ENCODE measurements at places on chromosomes 2 and 18.

GRCh38 chr2:85010404-85010803 lies 39.4 kb downstream of the KCMF1 start:
- no peak for DNase-seq

- no peak for DNase-seq
These were observed 17.1 kb upstream of the B3GNT2 start for GRCh38 chr2:62178741-62179271.

DNA sequence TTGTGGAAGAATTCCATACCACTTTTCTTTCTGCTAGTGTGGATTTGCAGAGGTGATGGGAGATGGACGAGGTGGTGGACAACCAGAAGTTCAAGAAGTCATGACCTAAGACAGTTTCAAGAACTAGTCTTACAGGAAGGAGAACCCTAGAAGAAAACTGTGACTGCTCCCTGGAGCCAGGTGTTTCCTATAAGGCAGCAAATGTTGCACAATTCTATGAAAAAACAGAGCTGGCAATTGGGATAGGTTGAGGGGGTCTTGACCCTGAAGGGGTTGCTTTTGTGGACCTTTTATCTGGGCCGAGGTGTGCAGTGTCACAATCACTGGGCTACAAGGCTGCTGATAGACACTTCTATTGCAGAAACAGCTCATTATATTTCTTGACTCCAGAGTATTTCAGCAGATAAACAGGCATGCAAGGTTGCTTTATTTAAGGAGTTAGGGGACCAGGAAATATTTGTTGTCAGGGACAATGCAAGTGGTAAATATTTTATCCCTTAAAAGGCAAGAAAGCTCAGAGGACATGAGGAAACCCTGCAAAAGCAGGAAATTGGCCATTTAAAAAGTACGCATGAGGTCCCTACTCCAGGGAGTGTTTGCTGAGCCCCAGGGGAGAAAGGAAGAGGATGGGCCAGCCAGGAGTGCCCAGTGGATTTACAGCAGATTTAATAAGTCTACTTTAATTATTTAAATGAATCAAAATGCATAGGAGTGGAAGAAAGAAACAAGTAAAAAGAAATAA lies 22.9 kb downstream of the APCDD1 start:
- no peak for DNase-seq

DNA sequence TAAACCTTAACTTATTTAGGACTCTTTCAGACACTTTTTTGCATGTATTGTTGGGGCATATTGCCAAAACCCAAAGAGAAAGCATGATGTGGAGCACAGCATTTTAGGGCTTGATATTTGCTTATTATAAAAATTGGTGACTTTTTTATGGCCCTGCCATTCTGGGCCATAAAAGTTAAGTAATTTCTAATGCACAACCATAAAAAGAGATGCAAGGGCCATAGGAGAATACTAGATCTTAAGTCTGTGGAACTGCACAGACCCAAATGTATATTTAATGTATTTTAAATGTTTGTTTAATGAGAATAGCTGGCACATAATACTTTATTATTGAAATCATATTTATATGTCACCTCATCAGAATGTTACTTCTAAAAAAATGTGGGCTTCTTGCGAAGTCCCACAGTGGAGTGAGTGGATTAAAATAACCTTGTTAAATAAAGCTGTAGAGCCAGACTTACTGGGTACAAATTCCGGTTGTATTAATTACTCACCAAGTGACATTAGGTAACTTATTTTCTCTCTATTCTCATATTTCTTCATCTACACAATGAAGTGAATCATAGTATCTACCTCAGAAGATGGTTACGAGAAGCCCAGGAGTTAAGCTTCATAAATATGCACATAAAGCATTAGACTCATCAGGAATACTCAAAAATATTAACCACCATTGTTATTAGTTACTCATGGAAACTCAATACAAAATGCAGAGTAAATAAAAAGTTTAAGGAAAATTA lies 52.2 kb downstream of the HNMT start:
- DNase-seq: no peak

DNA sequence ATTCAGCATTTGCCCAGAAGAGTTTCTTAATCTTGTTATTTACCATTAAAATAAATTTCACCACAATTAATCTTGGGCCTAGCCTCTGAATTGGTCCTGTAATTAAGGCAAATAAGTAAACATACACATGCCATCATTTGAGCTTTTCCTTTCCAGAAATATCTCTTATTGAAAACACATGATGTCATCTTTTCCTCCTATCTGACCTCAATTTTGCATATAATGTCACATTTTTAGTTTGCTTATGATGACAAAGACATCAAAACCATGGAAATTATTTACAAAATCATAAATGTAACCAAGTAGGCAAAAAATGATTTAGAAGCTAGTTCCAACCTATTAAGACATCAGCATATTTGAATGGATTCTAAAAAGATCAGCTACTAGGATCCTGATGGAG lies 915.5 kb downstream of the ERBB4 start:
- no peak for DNase-seq

GRCh38 chr2:160942476-160943142 lies 217.6 kb upstream of the TANK start:
- no peak for DNase-seq

DNA sequence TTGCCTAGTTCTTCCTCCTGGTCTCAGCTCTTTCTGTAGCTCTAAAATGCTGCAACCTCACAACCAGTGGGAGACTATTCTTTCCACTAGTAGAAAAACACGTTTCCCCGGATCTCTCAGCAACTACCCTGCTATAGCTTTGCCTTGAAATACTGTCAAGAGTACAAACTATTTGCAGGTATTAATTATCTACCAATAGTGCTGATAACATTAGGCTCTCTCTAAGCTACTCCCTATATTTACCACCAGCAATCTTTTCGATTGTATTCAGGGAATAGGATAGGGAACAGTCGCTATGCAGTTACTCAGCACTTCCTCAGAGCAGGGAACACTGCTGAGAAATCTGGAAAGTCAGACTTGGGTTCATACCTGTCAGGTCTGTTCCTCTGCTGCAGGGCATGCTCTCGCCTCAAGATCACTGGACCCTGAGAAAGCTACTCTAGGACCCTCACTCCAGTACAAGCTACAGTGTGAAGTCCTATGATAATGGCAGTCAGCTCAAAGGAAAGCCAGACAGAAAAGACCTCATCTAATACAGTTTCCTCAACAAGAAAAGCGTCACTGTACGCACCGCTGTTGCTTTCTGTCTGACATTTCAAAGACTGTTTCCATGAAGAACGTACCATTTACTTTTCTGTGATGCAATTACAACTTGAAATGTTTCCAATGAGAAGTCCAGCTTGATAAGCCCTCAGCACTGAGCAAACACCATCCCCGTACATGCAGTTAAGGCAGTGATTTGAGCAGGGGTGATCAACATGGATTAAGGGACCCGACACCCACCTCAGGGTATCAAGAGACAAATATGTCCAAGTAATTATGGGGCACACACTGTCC lies 22.7 kb downstream of the GDF7 start:
- DNase-seq: no peak

DNA sequence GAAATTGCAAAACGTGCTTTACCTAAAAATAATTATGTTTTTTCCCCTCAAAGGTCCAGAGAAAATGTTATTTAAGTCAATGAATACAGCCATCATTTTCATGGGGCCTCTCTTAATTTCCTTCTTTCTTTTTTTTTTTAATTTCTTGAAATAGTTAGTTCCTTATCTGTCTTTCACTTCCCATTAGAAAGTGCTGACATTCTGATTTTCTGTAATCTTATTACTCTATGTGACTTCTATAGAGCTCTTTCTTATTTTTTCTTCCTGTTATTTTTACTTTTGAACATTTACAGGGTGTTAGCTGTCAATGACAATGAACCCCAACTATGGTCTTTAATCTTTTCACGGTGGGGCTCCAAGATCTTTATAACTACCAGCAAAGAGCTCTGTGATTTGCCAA lies 30.0 kb downstream of the CTLA4 start:
- DNase-seq: no peak

DNA sequence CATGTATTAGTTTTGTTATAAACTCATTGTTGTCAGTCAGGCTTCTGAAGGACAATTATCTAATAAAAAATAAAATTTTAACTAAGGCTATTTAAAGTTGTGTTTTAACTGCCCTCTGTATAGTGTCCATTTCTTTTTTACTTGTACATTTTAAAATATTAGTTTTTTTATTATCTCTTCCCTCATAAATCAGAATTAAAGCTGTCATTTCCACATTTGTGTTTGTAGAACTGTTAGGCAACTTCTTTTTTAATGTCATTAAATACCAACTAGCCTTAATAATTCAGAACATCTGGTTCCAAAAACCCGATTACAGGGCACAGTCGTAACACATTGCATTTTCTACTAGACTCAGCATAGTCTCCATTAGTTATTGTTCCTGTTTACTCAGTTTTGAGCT lies 1749.0 kb upstream of the CELF4 start:
- DNase-seq: no peak

- no peak for DNase-seq
These were observed 194.0 kb upstream of the EPC2 start for GRCh38 chr2:148450531-148450930.

DNA sequence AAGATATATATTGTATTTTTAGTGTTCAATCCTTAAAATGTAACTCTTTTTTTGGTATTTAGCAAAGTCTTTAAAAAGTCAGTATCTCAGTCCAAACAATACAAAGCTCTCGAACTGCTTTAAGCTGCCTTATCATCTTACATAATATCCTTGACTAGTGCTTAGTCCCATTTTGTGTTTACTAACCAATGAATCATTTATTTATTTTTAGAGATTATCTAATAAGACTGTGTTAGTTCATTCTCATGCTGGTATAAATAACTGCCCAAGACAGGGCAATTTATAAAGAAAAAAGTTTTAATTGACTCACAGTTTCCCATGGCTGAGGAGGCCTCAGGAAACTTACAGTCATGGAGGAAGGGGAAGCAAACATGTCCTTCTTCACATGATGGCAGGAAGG lies 248.3 kb upstream of the KYNU start:
- no peak for DNase-seq

DNA sequence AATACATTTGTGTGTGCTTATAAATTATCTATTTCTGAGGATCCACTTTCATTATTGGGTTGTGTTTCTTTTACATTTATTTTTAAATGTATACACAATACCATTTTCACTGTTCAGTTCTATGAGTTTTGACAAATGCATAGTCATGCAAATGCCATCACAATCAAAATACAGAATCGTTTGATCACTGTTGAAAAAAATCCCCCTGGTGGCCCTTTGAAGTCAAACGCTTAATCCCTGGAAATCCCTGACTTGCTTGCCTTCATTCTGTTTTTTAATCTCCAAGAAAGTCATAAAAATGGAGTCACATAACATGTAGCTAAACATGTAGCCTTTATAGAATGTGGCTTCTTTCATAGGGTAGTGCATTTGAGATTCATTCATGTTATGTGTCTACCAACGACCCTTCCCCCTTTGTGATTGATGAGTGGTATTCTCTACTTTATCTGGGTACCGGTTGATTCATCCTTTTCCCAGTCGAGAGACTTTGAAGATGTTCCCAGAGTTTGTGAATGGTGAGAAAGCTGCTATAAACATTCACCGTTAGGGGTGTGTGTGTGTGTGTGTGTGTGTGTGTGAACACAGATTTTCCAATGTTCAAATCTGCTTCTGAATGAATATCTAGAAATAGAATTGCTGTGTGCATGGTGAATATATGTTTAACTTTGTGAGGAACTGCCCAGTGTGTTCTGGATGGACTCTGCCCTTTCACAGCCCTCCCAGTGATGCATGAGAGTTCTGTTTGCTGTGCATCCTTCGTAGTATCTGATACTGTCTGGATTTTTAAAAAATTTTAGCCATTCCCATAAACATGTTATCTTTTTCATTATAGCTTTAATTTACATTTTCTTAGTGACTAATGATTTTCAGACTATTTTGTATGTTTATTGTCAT lies 173.6 kb downstream of the GALR1 start:
- DNase-seq: no peak

GRCh38 chr2:211709389-211709788 lies 829.2 kb downstream of the ERBB4 start:
- DNase-seq: no peak

- DNase-seq: no peak
These were observed 29.0 kb downstream of the PHLPP1 start for GRCh38 chr18:62744076-62744968.

GRCh38 chr2:196275646-196276352 lies 104.4 kb upstream of the STK17B start:
- no peak for DNase-seq

- no peak for DNase-seq
These were observed 50.5 kb downstream of the SDC1 start for GRCh38 chr2:20174410-20174809.

- no peak for DNase-seq
These were observed 215.2 kb upstream of the LRRTM1 start for GRCh38 chr2:80519699-80520291.

DNA sequence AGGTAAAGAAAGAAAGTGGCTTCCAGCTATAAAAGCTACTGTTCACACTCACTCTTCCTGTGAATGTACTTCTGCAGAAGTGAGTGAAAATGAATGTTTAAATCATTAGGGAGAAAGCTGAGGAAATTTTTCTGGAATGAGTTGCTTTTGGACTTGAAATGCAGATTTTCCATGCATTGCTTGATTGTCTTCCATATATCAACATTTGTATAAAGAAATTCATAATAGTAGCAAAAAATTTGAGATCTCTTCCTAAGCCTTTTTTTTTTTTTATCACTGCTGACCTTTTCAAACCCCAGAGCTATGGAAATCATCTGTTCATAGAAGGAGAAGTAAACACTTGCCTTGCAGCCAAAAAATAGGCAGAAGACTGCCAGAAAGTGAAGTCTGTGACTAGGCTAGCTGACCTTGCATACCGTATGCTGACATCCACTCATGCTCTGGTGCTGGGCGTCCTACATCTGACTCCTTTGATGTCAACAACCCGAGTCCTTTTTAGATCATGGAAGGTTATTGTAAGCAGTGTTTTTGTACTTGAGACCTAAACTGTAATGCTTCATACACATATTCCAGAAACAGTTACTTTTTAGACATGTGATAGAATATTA lies 154.5 kb upstream of the RASGRP3 start:
- no peak for DNase-seq

- no peak for DNase-seq
These were observed 106.9 kb upstream of the ITGB6 start for GRCh38 chr2:160306985-160307384.

GRCh38 chr2:189527041-189527750 lies 53.4 kb downstream of the SLC40A1 start:
- no peak for DNase-seq

GRCh38 chr2:8993196-8993901 lies 10.1 kb downstream of the MBOAT2 start:
- no peak for DNase-seq

- no peak for DNase-seq
These were observed 172.0 kb upstream of the SPOPL start for GRCh38 chr2:138329591-138329990.

GRCh38 chr18:6775702-6776101 lies 46.2 kb downstream of the ARHGAP28 start:
- no peak for DNase-seq
